Activated naive CD4-positive, alpha-beta T cell (primary cell): ENCODE measurements at places on chromosomes 16 and 17.
A peak's percentile ranks its signal among the peaks of the same experiment; 100 is the strongest.

DNA sequence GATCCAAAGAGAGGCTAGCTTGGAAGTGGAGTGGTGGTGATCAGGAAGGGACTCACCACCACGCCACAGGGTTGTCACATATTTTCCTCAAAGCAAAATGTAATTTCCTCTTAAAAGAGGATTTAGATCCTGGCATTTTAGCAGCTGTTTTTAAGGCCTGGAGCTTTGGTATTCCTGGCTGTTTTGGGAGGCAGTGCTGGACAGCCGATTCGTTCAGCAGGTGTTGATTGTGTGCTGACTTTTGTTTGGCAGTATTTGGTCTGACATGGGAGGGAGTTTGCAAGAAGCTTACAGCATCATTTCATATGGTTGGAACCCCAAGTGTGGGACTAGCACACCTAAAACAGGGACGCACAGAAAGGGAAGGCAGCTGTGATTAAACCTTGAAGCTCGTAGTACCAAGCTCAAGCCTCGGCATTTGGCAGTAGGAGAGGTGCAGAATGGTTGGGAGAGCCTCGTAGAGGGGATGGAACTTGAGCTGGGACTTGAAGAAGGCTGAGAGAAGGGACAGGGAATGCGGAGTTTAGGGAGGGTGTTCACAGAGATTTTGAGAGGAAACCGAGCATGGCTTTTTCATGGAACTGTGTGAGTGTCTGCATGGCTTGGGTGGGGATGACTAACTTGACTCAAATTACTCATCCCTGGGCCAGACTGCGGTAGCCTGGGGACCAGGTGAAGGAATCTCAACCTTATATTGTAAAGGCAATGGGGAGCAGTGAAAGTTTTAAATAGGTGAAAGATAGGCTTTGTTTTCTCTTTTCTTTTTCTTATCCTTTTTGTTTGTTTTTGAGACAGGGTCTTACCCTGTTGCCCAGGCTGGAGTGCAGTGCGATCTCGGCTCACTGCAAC, 52.3 kb downstream of the RPTOR start:
- DNase-seq: no peak

GRCh38 chr17:50681263-50682200, 26.2 kb downstream of the ANKRD40 start:
- no peak for DNase-seq

DNA sequence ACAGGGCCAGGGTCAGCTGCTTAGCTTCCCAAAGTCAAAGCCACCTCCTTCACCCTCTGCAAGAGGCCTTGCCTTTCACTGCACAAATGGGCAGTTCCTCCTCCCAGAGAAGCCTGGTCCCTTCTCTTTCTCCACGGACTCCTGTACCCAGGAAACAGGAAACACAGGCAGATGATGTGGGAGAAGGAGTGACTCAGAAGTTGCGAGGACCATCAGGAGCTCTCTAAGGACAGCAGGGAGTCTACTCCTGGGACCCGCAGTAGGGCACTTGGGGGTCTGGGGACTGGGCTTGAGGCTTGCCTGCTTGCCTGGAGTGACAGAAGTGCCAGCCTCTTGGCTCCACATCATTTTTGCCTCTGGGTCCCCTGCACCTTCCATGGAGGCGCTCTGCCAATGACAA, 47.4 kb upstream of the KSR1 start:
- DNase-seq: no peak

- DNase-seq: no peak
These were observed 11.5 kb downstream of the UBALD2 start for GRCh38 chr17:76276461-76277299.

DNA sequence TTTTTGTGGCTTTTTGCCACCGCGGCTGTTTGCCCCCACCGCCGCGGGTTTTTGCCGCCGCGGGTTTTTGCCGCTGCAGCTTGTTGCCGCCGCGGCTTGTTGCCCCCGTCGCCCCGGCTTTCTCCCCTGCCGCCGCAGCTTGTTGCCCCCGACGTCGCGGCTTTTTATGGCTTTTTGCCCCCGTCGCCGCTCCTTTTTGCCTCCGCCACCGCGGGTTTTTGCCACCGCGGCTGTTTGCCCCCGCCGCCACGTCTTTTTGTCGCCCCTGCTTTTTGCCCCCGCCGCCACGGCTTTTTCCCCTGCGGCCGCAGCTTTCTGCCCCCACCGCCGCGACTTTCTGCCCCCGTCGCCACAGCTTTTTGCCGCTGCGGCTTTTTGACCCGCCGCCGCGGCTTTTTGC, 149.5 kb downstream of the KCNJ18 start:
- DNase-seq: no peak

GRCh38 chr17:13940858-13941665, 128.2 kb upstream of the COX10 start:
- no peak for DNase-seq

DNA sequence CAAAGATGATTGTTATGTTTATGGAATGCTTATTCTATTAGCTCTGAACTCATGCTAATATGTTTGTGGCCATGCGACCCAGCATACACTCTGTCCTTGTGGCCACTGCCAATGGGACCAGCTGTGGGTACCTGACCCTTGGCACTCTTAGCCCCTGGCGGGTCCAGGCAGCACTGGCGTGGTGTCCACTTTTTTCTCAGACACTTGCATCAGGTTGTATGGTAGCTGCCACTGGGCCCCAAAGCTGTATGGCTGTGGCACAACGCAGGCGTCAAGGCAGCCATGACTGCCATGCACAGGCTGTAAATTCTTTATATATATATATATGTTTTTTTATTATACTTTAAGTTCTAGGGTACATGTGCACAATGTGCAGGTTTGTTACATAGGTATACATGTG, 12.2 kb upstream of the WNT9B start:
- DNase-seq: no peak

DNA sequence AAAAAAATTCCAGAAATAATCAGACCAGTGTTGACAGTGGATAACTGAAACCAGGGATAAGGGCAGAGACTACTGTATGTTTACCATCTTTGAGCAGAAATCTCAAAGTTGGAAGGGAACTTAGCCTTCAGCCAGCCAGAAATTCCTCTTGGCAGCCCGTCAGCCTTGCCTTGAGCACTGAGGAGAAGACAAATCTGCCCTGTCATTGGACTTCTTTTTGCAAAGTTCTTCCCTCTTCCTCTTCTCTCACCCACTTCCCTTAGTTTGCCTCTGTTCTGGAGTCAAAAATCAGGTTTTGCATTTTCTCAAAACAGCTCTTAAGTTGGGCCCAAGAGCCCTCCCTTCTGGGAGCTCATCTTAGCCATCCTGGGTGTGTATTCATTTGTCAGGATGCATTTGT, 6.2 kb downstream of the TUFM start:
- no peak for DNase-seq

DNA sequence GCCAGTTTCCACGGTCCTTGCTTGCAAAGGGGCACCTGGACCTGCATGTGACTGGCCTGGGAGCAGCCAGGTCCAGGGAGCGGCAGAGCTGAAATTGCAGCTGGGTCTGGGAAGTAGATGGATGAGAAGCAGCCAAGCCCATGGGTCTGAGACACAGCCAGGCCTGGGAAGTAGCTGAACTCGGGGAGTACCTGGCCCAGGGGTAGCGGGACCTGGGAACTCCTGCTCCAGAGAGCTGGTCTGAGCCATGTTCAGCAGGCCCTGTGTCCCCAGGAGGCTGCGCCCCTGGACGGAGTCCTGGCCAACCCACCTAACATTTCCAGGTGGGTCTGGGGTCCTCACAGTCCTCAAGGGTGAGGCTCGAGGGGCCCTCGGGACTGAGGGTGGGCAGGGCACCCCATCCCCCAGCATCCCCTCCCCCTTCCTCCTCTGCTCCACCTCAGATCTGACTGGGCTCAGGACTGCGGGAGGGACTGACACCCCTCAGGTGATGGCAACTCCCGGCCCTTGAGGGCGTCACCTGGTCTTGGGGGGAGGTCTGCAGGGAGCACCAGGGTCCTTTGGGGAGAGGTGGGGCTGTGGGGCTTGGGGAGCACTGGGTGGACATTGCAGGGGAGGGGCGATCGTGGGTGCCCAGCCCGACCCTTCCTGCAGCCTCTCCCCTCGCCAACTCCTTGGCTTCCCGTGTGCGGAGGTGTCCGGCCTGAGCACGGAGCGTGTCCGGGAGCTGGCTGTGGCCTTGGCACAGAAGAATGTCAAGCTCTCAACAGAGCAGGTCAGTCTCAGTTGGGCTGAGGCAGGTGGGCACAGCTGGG, 3.0 kb downstream of the MSLN start:
- DNase-seq: no peak

DNA sequence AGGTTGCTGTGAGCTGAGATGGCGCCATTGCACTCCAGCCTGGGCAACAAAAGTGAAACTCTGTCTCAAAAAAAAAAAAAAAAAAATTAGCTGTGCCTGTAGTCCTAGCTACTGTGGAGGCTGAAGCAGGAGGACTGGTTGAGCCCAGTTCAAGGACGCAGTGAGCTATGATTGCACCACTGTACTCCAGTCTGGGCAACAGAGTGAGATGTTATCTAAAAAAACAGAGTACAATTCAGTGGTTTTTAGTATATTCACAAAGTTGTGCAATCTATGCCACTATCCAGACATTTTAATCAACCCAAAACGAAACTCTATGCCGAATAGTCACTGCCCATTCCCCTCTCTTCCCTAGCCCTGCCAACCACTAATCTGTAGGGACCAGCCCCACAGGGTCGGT, 25.1 kb downstream of the C16orf54 start:
- no peak for DNase-seq

GRCh38 chr17:30947796-30948195, 23.0 kb upstream of the RNF135 start:
- no peak for DNase-seq

DNA sequence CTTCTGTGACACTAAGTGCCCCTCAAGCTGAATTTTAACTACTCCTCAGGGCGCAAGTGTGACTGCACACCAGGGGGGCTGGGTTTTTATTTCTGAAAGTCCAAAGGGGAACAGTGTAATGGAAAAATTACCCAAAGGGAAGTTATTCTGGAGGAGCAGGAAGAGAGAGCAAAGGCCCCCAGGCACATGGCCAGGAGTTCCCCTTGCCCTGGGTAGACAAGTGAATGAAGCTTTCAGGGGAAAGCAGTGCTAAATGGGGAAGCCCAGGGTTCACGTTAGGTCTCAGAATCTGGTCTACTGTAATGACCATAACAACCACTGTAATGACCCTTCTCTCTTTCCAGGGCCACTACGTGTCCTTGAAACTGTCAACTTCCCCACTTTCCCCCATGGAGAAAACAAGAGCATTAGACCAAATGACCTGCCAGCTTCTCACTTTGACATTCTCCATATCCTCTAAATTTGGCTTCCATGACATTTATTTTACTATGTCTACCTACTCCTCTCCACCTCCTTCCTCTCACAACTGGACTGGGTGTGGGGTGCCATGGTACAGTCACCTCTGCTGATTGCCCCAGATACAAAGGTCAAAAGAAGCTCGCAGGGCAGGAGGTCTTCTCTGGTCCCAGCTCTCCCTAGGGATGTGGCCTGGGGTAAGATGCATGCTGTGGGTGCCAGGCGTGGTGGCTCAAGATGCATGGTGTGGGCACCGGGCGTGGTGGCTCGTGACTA, 34.1 kb upstream of the MMP2 start:
- DNase-seq: no peak

DNA sequence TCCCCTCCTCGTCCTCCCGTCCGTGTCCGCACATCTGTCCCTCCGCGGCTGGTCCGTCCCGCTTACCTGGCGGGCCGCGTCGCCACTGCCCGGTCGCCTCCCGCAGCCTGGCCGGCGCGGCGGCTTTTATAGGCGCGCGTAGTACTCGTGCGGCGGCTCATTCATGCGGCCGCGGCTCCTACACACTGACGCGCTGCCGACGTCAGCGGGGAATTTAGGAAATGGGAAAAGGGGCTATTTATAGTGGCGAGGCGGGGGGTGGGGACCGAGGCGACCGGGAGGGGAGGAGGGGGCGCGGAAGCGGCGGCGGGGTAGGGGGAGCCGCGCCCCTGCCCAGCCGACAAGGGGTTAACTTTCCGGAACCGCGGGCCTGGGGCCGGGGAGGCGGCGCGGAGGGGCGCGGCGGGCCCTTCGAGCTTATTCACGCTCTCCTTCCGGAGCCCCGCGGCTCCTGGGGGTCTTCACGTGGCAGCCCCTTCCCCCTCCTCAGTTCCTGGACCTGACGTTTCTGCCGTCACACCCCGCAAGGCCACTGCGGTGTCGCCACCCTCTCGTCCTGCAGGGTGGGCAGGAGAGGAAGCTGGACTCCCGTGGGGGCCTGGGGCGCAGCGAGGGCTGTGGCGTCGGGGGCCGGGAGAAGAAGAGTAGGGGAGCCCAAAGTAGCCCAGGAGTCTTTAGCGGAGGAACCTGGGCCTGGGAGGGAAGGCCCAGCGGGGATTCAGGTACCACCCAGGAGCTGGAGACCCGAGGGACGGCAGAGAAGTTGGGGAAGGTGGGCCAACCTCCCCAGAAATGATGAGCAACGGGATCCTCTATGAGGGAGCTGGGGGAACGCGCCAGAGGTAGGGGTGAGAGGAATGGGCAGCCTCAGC, 3.6 kb upstream of the HIC1 start:
- DNase-seq: no peak

GRCh38 chr17:42937712-42938596, 26.3 kb downstream of the AARSD1 start:
- DNase-seq: no peak

DNA sequence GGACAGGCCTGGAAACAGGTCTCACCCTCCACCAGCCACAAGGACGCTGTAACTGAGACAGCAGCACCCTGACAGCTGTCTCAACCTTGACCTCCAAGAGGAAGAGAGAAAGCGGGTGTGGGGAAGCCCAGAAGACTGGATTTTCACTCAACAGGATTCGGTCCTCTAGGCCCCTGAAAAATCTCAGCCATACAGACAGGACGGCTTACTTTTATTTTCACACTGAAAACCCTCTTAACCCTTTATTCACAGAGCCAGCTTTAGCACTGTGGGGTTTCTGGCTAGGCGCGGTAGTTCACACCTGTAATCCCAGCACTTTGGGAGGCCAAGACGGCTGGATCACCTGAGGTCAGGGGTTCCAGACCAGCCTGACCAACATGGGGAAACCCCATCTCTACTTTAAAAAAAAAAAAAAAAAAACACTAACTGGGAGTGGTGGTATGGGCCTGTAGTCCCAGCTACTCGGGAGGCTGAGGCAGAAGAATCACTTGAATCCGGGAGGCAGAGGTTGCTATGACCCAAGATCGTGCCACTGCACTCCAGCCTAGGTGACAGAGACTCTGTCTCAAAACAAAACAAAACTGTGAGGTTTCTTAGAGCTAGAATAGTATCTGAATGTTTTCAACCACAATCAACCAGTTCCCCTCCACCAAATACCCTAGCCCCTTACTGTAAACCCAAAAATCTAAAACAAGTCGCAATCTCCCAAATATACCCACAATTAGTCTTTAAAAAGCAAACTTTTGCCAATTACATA, 5.3 kb downstream of the ANKRD11 start:
- no peak for DNase-seq

GRCh38 chr16:31880322-31880979, 6.8 kb downstream of the ZNF267 start:
- DNase-seq: no peak

GRCh38 chr16:81006211-81006812, 373 bp downstream of the CMC2 start:
- DNase-seq: peak; percentile 50
